ENCODE measurements at places on chromosomes 16 and 17.
A peak's percentile ranks its signal among the peaks of the same experiment; 100 is the strongest.

DNA sequence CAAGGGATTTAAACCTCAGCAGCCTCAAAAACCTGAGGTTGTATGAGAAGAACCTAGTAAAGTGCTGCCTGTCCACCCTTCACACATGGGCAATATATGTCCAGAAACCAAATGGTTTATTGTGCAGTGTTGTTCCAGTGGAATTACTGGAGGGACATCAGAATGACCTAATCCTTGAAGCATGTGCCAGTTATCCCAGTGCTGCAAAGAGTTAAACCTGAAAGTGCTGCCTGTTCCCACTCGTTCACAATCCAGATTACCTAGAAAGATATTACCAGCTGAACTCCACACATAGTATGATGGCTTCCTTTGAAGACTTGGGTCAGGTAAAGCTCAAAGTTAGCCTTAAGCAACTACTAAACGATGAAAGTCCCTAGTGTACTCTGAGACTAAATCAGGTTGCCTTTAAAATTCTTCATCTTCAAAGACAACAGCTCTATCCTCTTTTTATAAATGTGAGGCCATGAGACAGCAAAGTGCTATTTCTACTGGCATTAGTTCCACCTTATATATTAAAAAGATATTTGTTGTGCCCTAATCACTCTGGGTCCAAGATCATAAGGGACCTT is 133.1 kb downstream of the SNX11 start:
- DNase-seq: no peak

DNA sequence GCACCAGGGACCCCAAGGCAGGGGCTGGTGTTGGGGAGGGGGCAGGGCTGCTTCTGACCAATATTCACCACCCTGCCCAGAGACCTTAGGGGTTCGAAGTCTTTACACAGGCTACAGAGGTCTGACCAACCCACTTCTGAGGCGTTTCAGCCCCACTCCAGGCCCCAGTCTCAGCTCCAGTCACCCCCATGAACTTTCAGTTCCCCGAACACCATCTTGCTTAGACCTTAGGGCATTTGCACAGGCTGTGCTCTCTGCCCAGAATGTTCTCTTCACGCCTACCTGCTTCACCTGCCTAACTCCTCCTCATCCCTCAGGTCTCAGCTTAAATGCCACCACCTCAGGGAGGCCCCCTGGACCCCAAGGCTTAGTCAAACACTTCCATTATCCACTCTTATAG is 25.8 kb upstream of the CPNE2 start:
- DNase-seq: no peak

DNA sequence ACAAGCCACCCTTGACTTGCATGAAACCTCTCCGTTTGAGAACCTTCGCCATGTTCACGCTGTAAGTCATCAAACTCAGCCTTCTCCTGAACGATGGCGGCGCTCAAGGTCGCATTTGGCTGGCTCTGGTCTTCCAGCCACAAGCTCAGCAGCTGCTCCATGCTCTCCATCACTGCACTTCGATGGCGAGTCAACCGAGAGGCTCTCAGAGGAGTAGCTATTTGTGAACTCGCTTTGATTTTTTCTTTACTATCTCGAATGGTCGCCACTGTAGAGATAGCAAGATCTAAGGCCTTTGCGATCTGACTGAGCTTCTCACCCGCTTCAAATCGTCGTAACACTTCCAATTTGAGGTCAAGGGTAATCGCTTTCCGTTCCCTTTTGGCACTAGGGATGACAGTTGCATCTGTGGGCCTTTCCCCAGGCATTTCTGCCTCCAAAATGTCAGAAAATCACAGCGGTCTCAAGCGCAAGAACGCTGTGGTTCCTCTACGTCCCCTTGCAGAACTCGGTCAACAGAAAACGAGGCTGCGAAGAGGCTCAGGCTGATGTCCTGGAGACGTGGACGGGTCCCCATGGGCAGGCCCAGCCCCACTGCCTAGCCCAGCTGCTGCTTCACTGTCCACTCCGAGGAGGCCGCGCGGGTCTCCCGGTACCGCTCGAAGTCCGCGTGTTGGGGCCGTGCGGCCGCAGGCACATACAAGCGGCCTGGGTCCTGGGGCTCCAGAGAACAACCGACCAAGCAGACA is 23.1 kb downstream of the DEF8 start:
- no peak for DNase-seq

DNA sequence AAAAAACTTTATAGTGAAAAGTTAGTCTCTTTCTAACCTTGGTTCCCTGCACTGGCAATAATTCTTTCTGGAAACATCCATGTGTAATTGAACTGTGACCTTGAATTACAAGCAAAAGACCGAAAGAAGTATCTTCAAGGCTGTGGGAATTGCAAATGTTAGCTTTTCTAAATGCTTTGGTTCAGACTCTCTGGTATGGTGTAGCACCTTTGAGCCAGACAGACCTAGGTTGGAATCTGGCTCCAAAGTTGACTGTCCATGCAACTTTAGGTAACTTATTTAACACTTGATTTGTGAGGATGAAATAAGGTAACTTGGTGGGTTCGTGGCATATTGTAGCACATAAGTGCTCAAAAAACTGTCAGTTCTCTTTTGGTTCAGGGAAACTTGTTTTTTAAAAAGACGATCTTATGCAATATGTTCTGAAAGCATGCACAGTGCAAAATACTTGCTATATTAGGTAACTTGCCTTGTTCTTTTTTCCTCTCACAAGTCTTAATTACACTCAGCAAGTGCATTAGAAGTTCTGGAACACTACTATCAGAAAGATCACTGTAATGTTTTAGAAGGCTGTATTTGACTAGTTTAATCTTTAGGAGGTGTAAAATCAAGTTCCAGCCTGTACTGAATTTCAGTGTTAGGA is 46.3 kb downstream of the TANGO6 start:
- DNase-seq: no peak

GRCh38 chr16:31202414-31203375 is at the start of gene PYCARD:
PYCARD (minus strand) TSS chr16:31202760; CDS start chr16:31202690, 70 bp downstream.
- DNase-seq: peak; percentile 47

DNA sequence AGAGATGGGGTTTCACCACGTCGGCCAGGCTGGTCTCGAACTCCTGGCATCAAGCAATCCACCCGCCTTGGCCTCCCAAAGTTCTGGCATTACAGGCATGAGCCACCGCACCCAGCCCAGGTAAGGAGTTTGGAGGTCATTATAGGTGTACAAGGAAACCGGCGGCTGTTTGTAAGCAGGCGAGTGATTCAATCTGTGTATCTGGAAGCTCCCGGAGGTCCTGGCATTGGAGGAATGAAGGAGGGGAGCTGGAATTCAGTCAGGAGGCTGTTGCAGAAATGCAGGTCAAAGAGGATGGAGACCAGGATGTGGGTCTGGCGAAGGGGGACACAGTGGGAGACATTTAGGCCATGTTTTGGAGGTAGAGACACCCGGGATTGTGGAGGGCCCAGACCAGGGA is 18.8 kb downstream of the CDC42EP4 start:
- no peak for DNase-seq
